ENCODE measurements at places on chromosomes 16 and 17.

DNA sequence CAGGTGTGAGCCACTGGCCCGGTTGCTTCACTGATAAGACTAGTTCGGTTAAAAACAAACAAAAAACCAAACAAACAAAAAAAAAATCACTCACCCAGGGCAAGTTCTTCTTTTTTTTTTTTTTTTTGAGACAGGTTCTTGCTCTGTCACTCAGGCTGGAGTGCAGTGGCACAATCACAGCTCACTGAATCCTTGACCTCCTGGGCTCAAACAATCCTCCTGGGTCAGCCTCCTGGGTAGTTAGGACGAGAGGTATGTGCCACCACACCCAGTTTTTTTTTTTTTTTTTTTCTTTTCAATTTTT, 119.5 kb upstream of the CORO6 start:
- no peak for DNase-seq

GRCh38 chr16:46914556-46915201, 30.5 kb downstream of the GPT2 start:
- DNase-seq: no peak

DNA sequence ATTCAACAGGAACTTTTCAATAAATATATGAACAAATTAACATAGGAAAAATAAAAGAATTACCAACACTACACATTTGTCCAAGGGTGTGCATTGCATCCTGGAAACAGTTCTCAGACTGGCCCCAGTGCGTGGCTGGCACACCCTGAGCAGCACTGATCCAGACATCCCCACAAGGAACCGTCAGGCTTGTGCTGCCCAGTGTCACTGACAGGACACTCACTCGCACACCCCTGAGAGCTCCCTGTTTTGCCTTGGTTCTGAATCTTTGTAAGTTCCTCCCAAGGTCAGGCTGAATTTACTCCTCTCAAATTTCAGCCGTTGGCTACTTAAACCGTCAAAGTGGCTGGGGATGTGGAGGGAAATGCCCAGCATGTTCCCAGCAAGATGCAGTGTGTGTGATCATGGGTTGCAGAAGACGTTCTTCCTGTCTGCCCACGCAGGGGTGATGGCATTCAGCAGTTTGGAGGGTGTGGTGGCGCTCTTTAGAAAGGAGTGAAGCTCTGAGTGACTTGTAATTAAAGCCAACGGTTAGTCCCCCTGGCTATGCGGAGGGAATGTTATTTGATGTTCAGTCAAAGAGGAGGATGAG, 1.7 kb downstream of the MT2A start:
- peak; percentile 34 for DNase-seq

DNA sequence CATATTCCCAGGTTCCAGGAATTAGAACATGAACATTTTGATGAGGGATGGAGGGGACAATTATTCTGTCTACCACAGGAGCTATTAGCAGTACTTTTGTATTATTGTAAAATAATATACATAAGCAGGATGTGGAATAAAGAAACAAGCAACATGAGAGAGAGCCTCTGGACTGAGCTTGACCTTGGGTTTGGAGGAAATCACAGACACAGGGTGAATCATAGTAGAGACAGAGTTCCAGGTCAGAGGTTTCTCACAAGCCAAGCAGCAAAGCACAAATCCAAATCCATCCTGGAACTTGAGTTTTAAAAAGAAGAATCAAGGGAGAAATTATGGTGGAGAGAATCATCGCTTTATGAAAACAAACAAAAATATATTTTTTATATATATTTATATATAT, 5.1 kb downstream of the KRT31 start:
- DNase-seq: no peak

DNA sequence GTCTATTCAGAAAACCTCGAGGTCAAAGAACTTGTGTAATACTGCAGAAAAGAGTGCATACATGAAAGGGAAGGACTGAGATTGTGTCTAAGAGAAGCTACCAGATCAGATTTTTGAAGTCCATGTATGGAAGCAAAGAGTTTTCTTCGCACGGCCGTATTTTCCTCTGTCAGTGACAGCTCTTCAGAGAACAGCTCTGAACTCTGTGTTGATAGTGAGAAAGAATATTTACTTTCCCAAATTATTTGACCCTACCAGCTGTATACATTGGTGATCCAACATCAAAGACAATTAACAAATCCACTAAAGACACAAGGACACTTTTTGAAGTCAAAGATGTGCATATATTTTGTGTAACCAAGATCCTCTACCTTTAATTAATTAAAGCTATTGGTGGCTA, 107.8 kb upstream of the PSMD7 start:
- no peak for DNase-seq

DNA sequence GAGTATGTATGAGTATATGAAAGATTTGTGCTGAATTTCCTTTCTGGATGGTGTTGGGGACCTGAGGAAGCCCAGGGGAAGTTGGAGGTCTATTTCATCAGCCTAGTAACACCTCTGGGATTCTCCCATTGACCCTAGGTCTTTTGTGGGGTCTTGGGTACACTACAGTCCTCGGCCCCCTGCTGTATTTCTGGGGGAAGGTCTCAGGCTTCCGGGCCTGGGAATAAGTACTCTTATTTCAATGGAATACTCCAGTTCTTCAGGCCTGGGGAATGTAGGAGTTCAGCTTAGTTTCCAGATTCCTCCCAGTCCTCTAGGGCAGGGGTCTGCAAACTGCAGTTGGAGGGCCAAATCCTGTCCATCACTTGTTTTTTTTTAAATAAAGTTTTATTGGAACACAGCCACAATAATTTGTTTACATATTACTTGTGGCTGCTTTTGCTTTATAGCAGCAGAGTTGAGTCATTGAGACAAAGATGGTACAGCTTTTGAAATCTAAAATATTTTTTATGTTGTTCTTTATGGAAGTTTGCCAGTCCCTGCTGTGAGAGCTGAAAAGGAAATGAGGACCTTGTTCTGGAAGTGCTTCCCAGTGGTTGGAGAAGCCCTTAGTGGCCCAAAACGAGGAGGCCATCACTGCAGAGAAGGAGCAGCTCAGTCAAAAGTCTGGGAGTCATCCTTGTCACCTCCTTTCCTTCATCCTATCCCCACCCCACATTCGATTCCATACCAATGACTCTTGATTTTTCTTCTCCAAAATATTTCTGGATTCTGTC, 142.5 kb upstream of the HS3ST2 start:
- DNase-seq: no peak

Data from hippocampal formation (tissue), 2 donors.